ENCODE measurements at places on chromosomes 2 and 18. TPM values are rescaled to one million over a fixed set of nuclear protein-coding genes. Genes with fewer than 3 reads are reported as not detected.

KLHL41 gene
- 0.46 TPM for total RNA-seq

IHH gene
- total RNA-seq, result not detected

CYP27A1 gene
- 0.12 TPM for total RNA-seq

DNA sequence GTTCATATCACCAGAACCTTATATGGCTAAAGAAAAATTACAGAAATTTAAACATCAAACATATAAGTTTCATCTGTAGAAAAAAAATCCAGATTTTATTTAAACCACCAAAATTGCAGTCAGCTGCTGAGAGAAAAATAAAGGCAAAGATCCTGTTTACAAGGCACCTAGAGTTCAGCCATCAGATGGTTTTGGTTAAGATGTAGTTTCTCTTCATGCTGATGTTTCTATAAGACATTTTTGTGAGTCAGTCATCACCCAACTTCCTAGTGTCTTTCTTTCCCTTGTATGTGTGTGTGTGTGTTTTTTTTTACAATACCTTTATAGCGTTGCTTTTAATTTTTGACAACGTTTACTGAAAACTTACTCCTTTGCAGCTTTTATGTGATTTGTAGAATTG lies 26.1 kb upstream of the MMADHC start:
- no peak overlapping the region for H3K27ac ChIP-seq
- no peak overlapping the region for H3K4me3 ChIP-seq
- no peaks in the 10 kb centered on the region for H3K4me1 ChIP-seq
- no peaks in the 10 kb centered on the region for H3K36me3 ChIP-seq
- DNase-seq, result no peak
- peaks cover 5% of the 10 kb centered on the region for H3K27me3 ChIP-seq

CCDC102B gene
- 2.3 TPM for total RNA-seq
